Stimulated activated CD4-positive, alpha-beta T cell treated with anti-CD3 and anti-CD28 coated beads, Interleukin-2, amount 100 ng/mL, for 24 hours (primary cell): ENCODE measurements at places on chromosomes 3 and 15.

DNA sequence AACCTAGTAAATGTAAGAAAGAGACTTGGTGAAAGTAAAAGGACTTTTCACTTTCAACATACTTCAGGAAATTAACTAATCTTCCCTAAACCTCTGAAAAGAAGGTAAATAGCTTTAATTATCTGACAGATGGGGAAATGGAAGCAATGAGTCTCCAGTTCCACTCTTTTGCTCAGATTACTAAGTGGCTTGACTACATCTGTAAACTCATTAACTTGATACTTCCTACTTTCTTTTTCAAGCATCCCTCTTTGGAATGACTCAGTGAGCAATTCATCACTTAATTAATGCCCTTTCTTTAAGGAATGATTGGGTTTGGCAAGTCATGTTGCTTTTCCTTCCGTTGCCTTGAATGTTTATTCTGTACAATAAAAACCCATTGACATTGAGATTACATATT, 234.2 kb downstream of the GRM7 start:
- DNase-seq, result no peak

GRCh38 chr15:99452728-99453636, 112.8 kb upstream of the MEF2A start:
- DNase-seq, result peak; percentile 15

DNA sequence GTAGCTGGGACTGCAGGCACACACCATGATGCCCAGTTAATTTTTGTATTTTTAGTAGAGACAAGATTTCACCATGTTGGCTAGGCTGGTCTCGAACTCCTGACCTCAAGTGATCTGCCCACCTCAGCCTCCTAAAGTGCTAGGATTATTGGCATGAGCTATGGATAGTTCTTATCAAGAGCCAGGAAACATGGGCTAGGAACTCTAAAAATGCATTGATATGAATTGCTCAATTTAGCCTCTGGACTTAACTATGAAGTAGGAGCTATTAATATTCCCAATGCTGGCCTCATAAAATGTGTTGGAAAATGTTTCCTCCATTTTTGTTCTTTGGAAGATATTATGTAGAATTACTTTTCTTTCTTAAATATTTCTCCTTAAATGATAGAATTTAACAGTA, 82.8 kb upstream of the PEX5L start:
- DNase-seq, result no peak

- no peak for DNase-seq
These were observed 67.1 kb downstream of the TOP2B start for GRCh38 chr3:25597535-25598101.

GRCh38 chr3:67995206-67995605, 340.8 kb upstream of the SUCLG2 start:
- DNase-seq, result no peak

DNA sequence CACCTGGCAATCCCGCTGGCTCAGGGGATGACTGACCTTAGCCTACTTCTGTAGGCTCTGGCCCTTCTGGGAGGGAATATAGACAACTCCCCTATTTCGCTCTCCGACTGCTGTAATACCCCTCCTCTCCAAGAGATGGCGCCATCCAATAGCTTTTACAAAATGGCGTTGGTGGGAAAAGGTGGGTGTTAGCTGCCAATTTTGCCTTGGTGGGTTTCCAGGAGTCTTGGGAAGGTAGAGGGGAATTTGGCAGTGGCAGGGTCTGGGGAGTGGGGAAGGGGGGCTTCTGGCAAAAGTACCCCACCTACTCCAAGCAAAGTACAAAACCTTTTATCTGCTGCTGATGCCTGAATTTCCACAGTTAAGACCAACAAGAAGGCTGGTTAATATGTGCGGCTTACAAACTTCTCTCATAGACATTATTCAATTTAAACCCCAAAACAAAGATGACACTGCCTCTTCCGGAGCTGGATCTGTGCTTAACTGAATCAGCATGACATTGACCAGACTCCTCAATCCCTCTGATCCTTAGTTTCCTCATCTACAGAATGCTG, 62.1 kb downstream of the RASGRF1 start:
- DNase-seq, result peak; percentile 57

- no peak for DNase-seq
These were observed 114.0 kb downstream of the FOXB1 start for GRCh38 chr15:60118146-60118545.

GRCh38 chr15:59371458-59372351, 966 bp downstream of the MYO1E start:
- no peak for DNase-seq

DNA sequence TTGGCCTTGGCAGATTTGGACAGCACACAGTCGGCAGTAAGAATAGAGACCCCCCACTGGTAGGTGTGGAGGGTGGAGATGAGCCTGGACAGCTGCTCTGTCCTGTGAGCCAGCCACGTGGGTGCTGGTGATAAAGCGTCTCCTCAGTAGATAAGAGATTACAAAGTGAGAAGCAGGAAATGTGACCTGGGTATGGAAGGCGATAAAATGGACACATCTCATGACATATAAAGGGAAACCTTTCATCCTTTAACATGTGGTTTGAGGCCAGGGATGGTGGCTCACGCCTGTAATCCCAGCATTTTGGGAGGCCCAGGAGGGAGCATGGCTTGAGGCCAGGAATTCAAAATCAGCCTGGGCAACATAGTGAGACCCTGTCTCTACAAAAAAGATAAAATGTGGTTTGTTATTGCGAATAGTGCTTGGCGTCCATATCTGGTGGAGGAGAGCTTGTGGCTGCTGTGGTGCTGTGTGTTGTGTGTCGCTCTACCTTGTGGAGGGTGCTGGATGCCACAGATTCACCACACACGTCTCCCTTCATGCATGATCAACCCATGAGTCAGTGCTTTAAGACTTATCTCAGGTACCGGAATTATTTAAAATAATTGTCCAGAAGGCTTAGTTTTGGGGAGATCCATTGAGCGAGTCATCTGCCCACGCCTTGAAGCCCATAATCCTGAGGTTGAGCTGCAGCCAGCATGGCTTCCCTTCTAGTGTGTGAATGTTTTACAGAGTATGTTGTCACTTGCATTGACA, 157.0 kb downstream of the GABRG3 start:
- DNase-seq, result no peak

DNA sequence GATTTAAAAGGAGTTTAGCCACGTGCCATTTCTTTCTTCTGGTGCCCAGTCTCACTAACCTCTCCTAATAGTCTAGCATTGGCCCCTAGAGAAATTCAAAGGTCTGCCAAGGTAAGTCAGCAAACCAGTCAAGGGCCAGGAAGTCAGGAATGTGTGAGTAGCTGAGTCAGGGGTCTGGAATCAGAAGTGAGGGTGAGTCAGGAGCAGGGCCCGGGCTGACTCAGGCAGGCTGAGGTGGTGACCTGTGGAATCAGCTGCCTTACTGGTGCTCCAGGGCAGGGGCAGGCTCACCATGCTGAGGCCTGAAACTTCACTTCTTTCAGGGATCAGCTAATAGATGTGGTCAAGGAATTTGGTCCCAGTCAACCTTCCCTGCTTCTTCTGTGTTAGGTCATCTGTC, 105.8 kb upstream of the MYZAP start:
- DNase-seq, result no peak

DNA sequence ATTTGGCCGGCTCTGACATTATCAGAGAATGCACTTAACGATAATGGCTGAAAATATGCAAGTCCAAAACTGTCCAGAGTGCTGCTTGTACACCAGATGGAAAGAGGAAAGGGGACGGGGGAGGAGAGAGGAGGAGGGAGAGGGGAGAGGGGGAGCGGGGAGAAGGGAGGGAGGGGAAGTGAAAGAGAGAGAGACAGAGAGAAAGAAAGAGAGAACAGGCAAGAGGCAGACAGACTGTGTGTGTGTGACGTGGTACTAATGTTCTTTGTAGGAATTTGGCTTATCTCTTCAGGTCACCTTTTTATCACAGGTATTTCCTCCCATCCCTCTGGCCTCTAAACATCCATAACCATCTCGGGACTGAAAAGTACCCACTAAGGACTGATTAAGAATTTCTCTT, 75.1 kb upstream of the LMOD3 start:
- no peak for DNase-seq

- DNase-seq, result no peak
These were observed 829 bp downstream of the RNF7 start for GRCh38 chr3:141738891-141739363.

GRCh38 chr15:100202309-100202960, 139.3 kb downstream of the ADAMTS17 start:
- DNase-seq, result no peak

DNA sequence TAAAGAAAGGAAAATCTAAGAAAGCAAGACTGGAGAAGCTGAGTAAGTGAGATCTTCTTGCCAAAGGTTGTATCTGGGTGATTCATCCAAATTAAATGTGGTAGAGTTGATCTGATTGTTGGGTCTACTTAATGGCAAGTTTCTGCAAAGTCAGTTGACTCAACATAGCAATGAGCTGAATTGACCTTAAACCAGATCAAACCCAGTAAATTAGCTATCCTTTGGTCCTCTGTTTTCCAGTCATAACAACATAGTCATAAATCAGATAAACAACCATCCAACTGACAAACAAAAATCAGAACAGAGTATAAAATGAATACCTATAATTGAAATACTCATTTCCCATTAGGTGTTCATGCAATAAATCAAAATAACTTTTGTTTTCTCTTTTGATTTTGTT, 142.6 kb upstream of the CFAP20DC start:
- DNase-seq, result no peak

GRCh38 chr15:42012241-42012640, 8.6 kb downstream of the PLA2G4E start:
- no peak for DNase-seq

- no peak for DNase-seq
These were observed 173.0 kb upstream of the MITF start for GRCh38 chr3:69566275-69566674.

- no peak for DNase-seq
These were observed 62.8 kb downstream of the THBS1 start for GRCh38 chr15:39643727-39644126.

- no peak for DNase-seq
These were observed 238.0 kb downstream of the MYRIP start for GRCh38 chr3:40047406-40047805.

- DNase-seq, result no peak
These were observed 10.6 kb upstream of the SLC9C1 start for GRCh38 chr3:112304611-112305010.

GRCh38 chr3:152236716-152237115, 32.0 kb upstream of the MBNL1 start:
- no peak for DNase-seq

DNA sequence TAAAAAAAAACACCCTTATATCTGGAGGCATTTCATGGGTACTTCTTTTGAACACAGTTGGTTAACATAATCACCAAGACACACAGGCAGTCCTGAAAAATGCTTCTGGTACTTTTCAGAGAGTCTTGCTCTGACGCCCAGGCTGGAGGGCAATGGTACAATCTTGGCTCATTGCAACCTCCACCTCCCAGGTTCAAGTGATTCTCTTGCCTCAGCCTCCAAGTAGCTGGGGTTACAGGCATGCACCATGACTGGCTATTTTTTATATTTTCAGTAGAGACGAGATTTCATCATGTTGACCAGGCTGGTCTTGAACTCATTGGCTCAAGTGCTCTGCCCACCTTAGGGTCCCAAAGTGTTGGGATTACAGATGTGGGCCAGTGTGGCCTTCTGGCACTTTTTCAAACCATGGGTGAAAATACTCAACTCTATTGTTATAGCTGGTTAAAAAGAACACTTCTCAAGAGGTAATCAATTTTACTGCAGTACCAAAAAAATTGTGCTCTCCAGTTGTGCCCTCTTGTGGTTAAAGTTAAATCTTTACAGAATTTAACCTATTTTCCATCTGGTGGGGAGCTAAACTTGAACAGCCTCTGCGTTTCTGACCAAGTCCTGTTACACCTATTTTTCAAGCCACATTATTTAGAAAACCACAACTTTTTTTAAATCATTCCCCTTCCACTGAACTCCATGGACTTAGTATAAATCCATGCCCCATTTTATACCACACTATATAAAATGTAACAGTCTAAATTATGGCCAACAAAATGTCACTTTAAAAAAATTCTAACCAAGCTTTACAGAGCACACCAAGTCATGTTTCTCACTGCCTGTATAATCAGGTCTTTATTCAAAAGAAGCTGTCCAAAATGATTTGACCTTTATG, 1.2 kb upstream of the SNAPC5 start:
- no peak for DNase-seq

DNA sequence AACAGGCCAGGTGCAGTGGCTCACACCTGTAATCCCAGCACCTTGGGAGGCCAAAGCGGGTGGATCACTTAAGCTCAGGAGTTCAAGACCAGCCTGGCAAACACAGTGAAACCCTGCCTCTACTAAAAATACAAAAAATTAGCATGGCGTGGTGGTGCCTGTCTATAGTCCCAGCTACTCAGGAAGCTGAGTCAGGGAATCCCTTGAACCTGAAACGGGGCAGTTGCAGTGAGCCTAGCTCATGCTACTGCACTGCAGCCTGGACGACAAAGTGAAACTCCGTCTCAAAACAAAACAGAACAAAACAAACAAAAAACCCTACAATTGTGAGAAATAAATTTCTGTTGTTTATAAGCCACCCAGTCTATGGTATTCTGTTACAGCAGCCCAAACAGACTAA, 94.7 kb downstream of the PIK3CB start:
- DNase-seq, result no peak
